ENCODE measurements at places on chromosomes 1 and 21.
A peak's percentile ranks its signal among the peaks of the same experiment; 100 is the strongest.

DNA sequence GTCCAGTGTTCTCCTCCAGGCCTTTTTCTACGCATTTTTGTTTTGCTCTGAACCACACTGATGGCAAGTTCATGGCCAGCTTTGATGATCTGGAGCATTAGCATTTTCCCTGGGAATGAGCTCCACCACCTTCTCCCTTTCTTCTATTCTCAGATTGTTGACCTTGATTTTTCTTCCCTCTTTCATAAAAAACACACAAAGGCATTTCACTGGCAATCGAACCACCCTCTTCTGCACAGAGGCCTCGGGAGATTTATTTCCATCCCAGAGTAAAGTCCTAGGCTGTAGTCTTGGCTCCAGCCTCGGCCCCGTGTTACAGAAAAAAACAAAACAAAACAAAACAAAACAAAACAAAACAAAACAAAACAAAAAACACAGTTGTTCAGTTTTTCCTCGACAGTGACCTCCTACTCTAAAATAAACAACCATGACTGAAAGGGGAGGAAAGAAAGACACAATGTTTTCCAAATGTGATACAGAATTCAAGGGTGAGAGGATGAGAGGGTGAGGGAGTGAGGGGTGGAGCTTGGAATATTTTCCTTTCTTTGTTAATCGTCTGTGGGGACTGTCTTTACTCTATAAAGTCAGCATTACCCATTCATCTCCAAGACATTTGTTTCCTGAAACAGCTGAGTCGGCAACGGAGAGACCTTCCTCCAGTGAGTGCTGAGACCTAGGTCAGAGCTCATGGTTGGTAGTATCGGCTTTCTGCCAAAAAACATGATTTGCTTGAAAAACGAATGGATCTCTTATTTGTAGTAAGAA lies 29.8 kb upstream of the RNF186 start:
- H3K4me3 ChIP-seq: no peak overlapping the region
- no peaks in the 10 kb centered on the region for H3K36me3 ChIP-seq
- no peak for DNase-seq
- H3K27ac ChIP-seq: no peak overlapping the region

DNA sequence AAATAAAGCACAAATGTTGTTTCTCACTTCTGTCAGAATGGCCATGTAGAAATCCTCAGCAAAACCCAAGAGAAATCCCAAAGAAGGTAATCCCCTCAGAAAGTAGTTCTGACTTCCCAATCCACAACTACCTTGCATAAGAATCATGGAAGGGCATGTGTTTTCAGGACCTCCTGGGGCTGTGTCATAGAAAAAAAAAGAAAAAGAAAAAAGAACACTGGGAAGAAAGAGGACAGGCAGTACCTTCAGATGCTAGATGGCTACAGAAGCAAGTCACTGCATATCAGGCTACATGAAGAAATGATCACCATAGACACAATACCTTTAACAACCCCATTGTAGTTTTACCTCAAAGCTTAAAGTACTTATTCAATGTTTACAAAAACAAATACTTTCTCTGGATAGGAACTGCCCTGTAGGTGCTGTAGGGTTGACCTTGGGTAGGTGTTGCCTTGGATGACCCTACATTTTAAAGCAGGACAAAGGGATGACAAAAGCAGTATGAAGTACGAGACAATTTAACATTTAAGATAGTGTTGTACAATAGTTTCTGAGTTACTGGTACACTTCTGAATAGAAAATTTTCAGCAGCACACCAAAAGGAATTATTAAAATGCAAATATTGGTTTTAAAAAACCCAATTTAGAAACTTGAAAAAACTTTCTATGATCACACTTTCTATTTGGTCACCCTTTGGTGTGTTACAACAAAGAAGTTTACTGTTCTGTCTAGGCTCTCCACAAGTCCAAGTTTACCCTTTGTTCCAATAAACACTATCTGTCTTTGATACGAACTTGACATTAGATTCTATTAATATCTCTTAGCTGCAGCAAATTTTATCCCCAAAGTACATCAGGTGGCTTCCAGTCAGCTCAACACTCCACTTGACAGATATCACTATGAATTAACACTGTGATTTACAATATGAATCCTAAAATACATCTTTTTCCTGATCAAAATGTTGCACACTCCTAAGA lies 5.0 kb downstream of the TRIT1 start:
- no peak overlapping the region for H3K27ac ChIP-seq
- H3K27me3 ChIP-seq: no peaks in the 10 kb centered on the region
- H3K36me3 ChIP-seq: no peaks in the 10 kb centered on the region
- H3K4me3 ChIP-seq: no peak overlapping the region
- peaks cover 7% of the 10 kb centered on the region for H3K4me1 ChIP-seq
- no peak for DNase-seq

- H3K27ac ChIP-seq: no peak overlapping the region
- peak; percentile 62 for DNase-seq
- H3K27me3 ChIP-seq: no peaks in the 10 kb centered on the region
- peaks cover 21% of the 10 kb centered on the region for H3K4me1 ChIP-seq
- H3K4me3 ChIP-seq: no peak overlapping the region
Measured at GRCh38 chr1:44677201-44677766, 2.8 kb downstream of the ARMH1 start.

DNA sequence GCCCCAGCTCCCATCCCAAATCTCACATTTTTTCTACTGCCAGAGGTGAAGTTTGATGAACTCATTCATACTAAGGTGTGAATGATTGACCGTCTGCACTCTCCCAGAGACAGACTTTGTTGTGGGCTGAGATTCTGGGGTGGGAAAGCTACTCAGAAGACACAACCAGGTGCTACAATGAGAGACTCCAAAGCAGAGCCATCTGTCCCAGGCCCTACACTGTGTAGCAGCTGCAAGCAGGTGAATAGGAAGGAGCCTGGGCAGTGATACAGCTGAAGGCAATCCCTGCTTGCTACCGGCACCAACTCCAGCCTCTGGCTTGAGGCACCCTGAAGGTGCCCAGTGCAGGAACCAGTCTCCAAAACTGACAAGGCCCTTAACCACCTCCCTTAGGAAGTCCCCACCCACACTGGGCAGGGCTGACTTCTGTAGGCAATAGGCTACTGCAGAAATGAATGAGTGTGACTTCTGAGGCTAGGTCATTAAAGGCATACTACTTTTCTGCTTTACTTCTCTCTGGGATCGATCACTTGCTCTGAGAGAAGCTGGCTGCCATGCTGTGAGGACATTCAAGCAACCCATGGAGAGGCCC lies 79.7 kb upstream of the RUNX3 start:
- no peak overlapping the region for H3K4me3 ChIP-seq
- no peak for DNase-seq
- no peak overlapping the region for H3K27ac ChIP-seq

DNA sequence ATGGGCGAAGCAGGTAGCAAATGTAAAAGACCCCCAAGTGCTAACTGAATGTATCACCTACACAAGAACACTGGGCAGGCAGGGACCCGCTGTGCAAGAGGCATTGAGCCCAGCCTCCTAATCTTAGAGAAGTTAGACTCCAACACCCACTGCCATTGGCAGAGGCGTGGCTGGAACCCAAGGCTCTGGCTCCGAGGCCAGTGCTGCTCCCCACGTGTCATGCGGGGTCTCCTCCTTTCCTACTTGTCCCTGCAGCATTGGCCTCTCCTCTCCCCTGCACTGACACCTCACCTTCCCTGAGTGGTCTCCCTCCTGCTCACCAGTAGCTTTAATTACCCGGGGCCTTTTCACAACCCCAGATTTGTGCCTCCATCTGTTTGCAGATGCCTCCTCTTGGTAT lies 107.0 kb downstream of the GALNT2 start:
- H3K4me3 ChIP-seq: no peak overlapping the region
- H3K4me1 ChIP-seq: peaks cover 31% of the 10 kb centered on the region

DNA sequence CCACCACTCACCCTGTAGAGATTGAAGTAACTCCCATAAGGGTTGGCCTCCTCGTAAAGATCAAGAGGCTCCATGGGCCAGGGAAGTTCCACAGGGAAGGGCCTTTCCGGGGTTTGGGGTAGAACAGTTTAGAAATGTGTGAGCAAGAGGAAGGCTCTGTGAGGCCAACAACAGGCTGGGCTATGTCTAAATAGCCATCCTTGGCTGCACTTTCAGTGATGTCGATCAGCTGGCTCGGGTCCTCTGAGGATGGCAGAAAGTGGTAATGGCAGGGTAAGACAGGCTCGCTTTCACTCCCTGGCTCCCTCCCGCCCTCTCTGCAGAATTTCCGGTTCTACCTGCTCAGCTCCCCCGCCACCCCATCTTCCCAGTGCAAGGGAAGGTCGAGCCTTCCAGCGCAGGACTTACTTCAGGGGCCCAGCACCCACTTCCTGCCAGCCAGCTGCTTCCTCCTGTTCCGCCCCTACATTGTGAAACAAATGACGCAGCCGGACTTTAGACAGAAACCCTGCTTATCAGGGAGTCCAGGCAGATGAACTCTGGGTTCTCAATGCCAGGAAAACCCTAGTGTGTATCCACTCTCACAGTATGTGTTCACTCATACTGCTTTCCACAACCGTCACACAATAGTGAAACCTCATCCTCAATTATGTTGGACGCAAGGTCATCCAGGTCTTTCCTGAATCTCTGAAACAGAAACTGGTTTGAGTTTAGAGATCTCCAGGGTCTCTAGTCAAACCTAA lies 7.3 kb downstream of the F11R start:
- no peaks in the 10 kb centered on the region for H3K4me1 ChIP-seq
- H3K4me3 ChIP-seq: no peak overlapping the region
- DNase-seq: peak; percentile 46
- H3K36me3 ChIP-seq: no peaks in the 10 kb centered on the region
- no peak overlapping the region for H3K27ac ChIP-seq

DNA sequence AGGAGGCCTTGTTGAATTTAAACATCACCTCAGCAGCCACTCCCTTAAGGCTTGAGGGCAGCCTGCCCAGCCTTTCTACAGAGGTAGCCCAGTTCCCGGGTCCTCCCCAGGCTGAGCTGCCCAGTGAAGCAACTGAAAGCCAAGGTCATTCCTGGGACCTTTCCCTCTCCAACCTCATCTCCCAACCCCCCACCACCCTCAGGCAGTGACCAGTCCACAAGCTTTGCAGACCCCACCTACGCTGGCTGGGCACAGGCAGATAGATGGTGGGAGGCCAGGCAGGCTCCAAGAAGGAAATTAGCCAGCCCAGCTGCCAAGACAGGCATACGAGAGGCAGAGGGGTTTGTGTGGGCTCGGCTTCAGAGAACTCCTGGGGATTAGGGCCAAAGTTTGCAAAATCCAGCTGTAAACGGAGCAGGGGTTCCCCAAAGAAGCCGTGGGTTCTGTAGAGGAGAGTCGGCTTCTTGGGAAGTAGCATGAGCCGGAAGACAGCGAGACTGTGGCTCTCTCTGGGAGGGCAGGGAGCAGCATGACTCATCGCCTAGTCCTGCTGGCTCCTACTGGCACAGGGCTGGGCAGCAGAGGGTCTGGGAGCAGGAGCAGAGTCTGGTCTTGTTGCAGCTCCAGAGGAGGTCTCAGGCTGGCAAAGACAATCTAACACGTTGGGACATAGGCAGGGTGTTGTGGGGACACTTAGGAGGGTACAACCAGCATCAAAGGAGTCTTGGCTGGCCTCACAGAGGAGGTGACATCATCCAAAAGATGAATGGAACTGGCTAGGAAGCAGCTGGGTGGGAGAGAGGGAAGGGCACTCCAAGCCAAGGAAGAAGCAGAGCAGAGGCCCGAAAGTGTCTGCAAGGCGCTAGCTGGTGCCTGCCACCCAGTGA lies 2.8 kb upstream of the ZC3H12A start:
- no peaks in the 10 kb centered on the region for H3K36me3 ChIP-seq
- H3K27me3 ChIP-seq: no peaks in the 10 kb centered on the region
- peak; percentile 92 for DNase-seq
- H3K27ac ChIP-seq: peak overlapping the region; percentile 92
- H3K4me1 ChIP-seq: peaks cover 54% of the 10 kb centered on the region

DNA sequence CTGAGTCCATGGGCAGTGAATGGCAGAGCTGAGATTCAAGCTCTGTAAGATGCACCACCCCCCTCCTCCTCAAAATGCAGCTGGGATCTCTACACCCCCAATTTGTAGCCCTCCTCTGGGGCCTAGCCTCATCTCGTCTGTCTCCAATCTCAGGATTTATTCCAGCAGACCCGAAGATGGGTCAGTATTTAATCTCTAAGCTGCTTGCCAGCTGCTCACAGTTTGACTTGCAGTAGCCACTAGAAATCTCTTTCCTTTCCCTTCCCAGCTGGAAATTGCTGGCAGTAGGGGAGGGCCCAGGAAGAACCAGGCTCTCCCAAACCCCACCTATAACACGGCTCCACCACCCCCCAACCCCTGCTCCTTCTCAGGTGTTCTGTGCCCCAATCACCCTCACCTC lies 1.5 kb downstream of the LACTBL1 start:
- DNase-seq: no peak
- H3K36me3 ChIP-seq: no peaks in the 10 kb centered on the region
- H3K27me3 ChIP-seq: peaks cover 18% of the 10 kb centered on the region
- no peak overlapping the region for H3K27ac ChIP-seq
- peaks cover 10% of the 10 kb centered on the region for H3K4me1 ChIP-seq

DNA sequence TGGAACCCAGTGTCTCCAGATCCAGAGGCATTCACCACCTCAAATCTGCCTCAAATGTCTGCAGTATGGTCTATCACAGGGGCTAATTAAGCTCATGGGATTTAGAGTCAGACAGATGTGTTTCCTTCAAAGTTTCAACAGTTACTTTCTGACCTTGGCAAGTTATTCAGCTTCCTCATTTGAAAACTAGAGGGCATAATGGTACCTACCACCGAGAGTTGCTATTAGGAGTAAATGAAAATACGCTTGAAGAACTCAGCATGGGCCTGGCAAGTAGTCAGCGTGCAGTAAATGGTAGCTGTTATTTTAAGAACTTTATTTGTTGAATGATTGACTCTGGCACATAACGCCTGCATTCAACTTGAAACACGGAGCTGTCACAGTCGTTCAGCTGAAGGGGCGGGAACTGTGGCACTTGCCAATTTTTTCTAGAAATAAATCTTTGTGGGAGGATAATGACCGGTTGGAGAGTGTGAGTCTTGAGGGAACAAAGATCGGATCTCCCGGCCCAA lies 1.2 kb upstream of the CAP1 start:
- H3K36me3 ChIP-seq: peaks cover 6% of the 10 kb centered on the region
- peaks cover 38% of the 10 kb centered on the region for H3K4me1 ChIP-seq
- H3K4me3 ChIP-seq: peak overlapping the region; percentile 75
- no peaks in the 10 kb centered on the region for H3K27me3 ChIP-seq
- no peak for DNase-seq
- H3K27ac ChIP-seq: peak overlapping the region; percentile 94

GRCh38 chr1:227447531-227447990 lies 115.8 kb upstream of the ZNF678 start:
- no peaks in the 10 kb centered on the region for H3K36me3 ChIP-seq
- DNase-seq: peak; percentile 12
- H3K27ac ChIP-seq: no peak overlapping the region
- H3K4me3 ChIP-seq: no peak overlapping the region

GRCh38 chr1:40890771-40891170 lies 28.6 kb upstream of the CITED4 start:
- no peak overlapping the region for H3K4me3 ChIP-seq
- no peaks in the 10 kb centered on the region for H3K27me3 ChIP-seq
- no peak overlapping the region for H3K27ac ChIP-seq
- no peak for DNase-seq

GRCh38 chr21:44049606-44050005 lies 37.5 kb downstream of the TRAPPC10 start:
- DNase-seq: no peak
- H3K36me3 ChIP-seq: peaks cover 2% of the 10 kb centered on the region
- H3K4me3 ChIP-seq: no peak overlapping the region
